Stimulated activated naive CD4-positive, alpha-beta T cell (primary cell): ENCODE measurements at places on chromosomes 5 and 9.

GRCh38 chr9:94867281-94867841, 140.9 kb downstream of the AOPEP start:
- DNase-seq: no peak

- no peak for DNase-seq
Observed at GRCh38 chr9:72721067-72721466, 199.7 kb downstream of the TMC1 start.

DNA sequence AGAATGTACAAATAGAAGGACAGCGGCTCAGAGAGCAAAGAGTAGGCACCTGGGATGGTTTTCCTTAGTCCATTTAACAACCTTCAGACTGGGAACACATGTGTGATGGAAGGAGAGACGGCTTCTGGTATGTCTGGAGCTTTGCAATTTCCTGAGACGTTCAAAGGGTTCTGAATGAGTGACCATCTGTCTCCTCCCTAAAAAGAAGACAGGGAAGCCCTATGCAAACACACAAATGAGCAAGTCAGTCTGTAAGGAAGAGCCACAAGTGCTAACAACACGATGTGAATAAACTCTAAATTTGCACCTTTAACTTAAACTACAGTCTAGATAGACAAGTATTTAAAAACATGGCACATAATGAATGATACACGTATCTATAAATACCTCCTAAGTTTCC, 391.0 kb downstream of the ICE1 start:
- no peak for DNase-seq

- DNase-seq: no peak
Observed at GRCh38 chr9:83247732-83248131, 184.8 kb upstream of the RASEF start.

- DNase-seq: no peak
Observed at GRCh38 chr5:18397371-18397770, 763.1 kb downstream of the TAF11L14 start.

DNA sequence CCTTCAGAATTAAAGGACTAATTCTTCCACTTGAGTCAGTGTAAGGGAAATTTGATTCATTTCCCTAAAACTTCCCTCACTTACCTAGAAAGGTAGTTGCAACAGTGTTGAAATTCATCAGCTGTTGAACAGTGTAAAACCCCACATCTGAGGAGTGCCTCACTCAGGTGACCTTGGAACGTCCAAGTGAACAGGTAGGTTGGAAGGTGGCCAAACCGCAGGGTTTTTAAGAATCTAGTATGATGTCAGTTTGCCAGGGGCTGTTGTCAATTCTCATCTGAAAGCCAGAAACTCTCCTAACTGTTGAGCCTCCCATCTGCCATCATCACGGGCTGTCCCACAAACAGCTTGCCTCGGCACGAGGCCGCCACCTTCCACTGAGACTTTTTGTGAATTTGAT, 105.7 kb downstream of the TMEM174 start:
- DNase-seq: no peak

- peak; percentile 65 for DNase-seq
Observed at GRCh38 chr9:137453643-137454081, 5.5 kb downstream of the NSMF start.

GRCh38 chr5:66415208-66415607, 181.0 kb upstream of the MAST4 start:
- no peak for DNase-seq

DNA sequence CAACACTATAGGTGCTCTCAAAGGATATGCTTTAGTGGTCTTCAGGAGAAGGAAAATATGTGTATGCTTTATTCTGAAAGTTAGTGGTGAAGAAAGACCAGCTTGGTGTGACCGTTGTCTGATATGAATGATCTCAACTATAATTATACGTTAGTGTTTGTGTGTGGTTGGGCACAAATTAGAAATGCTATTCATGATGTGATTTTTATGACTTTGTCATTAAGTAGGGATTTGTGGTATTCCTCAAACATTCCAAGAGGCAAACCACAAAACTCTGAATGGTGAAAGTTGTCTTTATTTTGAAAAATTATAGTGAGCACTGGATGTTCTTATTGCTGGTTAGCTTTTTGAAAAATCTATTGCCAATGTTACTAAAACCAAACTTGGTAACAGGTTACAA, 6.2 kb upstream of the F2R start:
- DNase-seq: no peak

- DNase-seq: no peak
Observed at GRCh38 chr5:54491326-54491725, 26.2 kb upstream of the SNX18 start.

DNA sequence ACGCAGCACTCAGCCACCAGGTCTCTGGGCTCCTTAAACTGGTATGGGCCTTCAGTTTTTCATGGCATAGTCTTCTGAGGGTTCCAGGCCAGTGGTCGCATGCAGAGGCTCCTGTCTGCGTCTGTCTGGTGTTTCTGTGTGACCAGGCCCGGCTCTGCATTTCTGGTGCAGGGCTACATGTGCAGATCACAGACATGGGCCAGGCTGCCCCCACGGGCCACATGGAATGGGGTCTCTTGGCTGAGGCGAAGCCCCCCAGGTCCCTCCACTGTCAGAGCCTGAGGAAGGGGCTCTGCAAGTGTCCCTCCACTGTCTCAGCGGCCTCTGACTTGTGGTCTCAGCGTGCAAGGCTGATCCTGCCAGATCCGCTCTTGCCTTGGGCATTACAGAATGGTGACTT, 15.6 kb upstream of the CARD19 start:
- DNase-seq: no peak

DNA sequence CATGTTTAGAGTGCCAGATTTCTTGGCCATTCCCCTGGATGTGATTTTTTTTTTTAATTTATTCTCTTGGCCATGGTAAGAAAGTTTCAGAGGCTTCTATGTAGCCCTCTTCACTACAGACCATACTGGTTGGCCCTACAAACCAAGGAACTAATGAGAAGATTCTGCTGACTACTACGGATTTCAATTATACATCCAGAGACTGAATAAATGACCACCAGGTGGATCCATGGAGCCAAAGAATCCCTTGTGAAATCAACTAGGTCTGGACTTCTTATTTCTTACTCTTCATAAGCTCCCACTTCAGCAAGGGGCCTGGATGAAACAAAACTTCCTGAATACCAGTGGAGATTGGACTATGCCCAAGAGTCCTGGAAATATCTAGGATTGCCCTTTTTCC, 27.6 kb downstream of the ZNF622 start:
- no peak for DNase-seq

DNA sequence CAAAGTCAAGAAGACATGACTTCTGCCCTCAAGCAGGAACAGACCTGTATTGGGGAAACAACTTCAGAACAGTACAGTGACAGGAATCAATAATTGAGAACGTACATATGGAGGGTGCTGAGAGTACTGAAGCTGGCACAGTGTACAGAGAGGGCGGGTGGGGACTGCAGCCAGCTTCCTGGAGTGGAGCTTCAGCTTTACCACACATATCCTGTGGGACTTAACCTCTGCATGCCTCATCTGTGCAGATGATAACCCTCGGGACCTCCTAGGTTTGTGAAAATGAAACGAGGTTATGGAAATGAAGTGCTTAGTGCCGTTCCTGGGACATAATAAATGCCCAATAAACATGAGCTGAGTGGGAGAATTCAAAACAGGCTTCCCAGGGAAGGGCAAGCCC, 22.1 kb upstream of the RARS1 start:
- DNase-seq: no peak

- no peak for DNase-seq
Observed at GRCh38 chr5:111743988-111744387, 13.0 kb downstream of the NREP start.

GRCh38 chr9:131744720-131745201, 4.9 kb upstream of the RAPGEF1 start:
- no peak for DNase-seq

GRCh38 chr9:35652829-35653209, 2.1 kb upstream of the SIT1 start:
- DNase-seq: no peak

DNA sequence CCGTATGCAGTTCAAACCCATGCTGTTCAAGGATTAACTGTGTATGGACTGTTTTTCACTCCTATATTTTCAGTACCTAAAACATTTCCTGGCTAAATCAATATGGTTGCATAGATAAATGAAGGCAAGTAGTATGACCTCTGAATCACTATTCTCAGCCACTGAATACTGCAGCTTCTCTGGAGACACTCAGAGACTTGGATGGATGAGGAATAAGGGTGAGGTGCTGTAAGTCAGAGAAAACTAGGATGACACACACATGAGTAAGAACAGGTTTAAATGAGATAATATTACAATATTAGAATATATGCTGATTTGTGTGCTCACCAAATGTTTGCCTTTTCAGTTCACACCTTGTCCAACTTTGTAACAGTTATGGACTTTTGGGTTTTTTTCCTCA, 26.0 kb upstream of the ANXA1 start:
- DNase-seq: no peak
